ENCODE measurements at places on chromosomes 12 and 14. TPM values are rescaled to one million over a fixed set of nuclear protein-coding genes. Genes with fewer than 3 reads are reported as not detected.
A peak's percentile ranks its signal among the peaks of the same experiment; 100 is the strongest.

Gene TAS2R7
- total RNA-seq: not detected

Gene DDN
- total RNA-seq: not detected

Gene NGB
- not detected for total RNA-seq

Gene GALNT16
- total RNA-seq: 0.76 TPM

Gene TEX52
- not detected for total RNA-seq

Gene RNF34
- 29.3 TPM for total RNA-seq

GRCh38 chr12:58086006-58086405 is 144.6 kb downstream of the ATP23 start:
- DNase-seq: no peak

DNA sequence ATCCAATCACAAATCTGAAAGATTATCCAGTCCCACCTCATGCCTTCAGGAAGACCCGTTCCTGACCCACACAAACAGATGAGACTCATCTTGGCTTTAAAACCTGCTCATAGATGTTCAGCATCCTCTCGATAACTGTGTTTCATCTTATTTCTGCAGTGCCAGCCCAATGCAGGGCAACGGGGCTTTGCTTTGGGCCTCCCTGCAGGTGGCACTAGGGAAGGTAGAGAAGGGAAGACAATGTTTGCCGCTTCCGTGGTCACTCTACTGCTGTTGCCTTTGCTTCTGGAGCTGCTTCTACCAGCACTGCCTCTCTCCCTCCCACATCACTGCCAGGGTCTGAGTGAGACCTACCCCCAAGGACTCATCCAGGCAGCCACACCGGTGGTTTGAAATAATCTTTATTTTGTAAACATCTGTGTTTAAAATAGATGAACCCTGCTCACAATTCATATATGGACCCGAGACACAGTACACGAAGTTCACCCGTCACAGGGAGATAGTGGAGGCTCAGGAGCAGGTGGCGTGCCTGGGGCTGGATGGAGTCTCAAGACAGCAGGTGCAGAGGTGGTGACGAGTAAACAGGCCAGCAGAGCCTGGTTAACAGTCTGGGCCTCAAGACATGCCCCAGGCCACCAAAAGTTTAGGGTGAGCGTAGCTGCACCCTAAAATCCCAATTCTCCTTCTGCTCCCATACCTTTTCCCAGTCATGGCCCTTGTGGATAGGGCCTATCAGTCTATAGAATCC is 3.1 kb upstream of the GPX2 start:
- no peak for DNase-seq

GRCh38 chr14:94392510-94392935 is 4.1 kb upstream of the SERPINA1 start:
- no peak for DNase-seq

DNA sequence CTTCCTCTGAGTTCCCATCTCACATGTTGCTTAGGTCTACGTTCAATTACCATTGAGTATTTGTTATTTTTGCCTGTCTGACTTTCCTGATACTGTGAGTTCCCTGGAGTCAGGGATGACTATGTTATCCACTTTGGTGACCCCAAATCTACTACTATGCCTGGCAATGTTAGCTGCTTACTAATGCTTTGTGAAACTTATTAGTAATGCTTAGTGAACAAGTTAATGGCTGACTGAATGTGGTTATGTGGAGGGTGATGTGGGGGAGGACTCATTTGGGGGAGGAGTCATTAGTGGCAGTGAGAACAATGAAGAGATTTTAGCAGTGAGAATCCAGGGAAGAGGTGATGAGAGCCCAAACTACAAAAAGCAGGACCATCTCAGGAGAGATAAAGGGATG is 121.6 kb downstream of the KTN1 start:
- DNase-seq: no peak

DNA sequence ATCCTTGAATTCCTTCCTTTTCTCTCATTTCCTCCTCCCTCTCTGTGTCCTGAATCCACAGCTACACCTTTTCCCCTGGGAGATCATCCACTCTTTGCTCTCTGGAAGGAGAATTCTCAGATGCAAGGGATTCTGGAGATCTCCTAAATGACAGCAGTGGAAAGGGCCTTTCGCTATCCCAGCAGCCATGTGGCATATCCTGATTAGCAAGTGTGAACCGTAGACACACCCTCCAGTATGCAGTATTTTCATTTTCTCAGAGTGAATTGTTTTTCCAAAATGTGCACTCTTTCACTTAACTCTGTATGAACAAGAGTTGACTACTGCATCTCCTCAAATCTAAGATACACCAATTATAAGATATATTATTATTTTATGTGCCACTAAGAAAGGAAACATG is 6.0 kb downstream of the GARIN2 start:
- no peak for DNase-seq

DNA sequence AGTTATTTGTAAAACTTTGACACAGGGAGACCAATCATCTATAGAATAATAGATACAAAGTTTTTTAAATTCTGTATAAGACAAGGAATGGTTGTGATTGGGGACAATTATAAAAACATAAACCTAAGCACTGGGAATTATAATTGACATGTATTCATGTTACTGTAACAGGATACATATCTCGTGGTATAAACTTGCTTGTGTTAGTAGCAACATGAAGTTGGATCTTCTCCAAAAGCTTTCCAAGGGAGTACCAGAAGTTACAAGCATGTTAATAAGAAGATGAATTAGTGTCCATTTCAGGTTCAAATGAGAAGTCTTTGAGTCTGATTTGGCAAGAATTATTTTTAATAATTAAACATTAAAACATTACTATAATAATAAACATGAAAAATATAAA is 42.2 kb downstream of the CDKL1 start:
- no peak for DNase-seq

- DNase-seq: no peak
Observed at GRCh38 chr14:103890821-103891666, 37.2 kb upstream of the TDRD9 start.

DNA sequence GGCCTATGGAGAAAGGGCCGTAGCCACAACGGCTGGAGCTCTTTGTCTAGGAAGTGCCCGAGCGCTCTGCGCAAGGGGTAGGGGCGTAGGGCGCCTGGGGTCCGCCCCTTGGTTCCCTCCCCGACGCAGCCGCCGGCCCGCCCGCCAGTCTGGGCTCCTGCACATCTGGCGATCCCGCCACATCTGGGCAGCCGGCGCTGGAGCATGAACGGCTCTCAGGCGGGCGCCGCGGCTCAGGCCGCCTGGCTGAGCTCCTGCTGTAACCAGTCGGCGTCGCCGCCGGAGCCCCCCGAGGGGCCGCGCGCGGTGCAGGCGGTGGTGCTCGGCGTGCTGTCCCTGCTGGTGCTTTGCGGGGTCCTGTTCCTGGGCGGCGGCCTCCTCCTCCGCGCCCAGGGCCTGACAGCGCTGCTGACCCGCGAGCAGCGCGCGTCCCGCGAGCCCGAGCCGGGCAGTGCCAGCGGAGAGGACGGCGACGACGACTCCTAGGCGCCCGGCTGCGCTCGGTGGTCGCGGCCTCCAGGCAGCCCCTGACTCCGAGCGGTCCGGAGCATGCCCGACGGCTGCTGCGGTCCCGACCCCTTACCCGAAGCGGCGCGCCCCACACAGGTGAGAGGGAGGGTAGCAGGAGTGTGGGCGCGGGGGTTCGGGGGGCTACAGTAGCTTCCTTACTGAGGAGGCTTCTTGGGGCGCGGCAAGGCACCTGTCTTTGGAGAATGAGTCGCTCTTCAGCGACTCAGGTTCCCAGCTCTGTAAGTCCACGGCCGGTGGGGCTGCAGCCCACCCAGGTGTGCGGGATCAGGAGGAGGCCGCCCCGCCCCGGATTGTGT is at the start of gene SMIM41:
Gene SMIM41 (plus strand): TSS at position 129 of the 827 bp plus-strand sequence. CDS start 76 bp downstream, at position 205.
- peak; percentile 64 for DNase-seq

DNA sequence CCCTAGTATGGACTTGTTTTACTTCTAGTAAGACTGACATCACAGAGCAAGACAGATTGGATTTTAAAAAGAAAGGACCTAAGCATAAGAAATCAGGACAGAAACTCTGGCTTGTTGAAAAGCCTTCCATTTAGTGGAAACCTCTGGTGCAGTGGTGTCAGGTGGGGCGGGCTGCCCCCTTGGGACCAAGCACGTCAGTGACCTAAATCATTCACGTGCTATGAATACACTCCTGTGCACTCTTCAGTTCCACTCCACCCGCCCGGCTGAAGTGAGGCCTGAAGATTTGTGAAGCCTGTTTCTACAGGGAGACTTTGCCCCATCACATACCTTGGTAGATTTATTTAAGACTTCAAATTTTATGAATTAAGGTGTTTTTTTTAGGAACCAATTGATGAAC is 58.2 kb upstream of the STRN3 start:
- DNase-seq: no peak

DNA sequence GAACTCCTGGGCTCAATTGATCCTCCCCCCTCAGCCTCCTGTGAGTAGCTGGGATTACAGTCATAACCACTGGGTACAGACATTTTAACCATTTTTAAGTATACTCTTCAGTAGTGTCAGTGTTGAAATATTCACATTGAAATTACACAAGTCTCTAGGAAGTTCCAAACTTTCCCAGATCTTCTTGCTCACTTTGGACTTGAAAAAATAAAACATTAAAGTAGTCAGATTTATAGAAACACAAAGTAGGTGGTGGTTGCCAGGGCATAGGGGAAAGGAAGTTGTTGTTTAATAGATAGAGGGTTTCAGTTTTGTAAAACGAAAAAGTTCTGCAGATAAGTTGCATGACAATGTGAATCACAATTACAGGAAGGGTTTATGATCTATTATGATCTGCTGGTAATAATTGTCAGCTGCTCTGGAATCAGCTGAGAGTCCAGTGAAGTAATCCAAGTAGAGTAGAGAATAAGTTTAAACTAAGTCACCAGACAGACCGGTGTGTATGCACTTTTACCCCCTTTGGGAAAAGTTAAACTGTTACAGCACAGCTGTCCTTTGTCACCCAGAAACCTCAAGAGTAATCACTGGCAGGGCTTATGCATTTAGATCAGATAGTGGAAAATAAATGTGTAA is 27.4 kb downstream of the PCNX1 start:
- DNase-seq: no peak

DNA sequence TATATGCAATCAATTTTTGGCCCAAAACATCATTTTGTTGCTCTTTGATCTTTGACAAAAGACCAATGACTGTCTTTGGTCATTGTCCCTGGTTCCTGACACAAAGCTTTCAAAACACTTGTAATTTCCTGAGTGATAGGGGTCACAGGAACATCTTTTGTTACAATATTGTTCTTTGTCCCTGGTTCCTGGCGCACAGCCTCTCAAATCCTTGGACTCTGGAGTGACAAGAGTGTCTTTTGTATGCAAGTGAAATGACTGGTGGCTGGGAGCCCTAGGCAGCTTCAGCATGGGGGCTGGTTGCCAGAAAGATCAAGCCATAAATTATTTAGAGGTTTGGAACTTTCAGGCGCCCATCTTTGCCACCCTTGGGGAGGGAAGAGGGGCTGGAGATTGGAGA is 53.9 kb downstream of the DNAH10 start:
- DNase-seq: no peak

DNA sequence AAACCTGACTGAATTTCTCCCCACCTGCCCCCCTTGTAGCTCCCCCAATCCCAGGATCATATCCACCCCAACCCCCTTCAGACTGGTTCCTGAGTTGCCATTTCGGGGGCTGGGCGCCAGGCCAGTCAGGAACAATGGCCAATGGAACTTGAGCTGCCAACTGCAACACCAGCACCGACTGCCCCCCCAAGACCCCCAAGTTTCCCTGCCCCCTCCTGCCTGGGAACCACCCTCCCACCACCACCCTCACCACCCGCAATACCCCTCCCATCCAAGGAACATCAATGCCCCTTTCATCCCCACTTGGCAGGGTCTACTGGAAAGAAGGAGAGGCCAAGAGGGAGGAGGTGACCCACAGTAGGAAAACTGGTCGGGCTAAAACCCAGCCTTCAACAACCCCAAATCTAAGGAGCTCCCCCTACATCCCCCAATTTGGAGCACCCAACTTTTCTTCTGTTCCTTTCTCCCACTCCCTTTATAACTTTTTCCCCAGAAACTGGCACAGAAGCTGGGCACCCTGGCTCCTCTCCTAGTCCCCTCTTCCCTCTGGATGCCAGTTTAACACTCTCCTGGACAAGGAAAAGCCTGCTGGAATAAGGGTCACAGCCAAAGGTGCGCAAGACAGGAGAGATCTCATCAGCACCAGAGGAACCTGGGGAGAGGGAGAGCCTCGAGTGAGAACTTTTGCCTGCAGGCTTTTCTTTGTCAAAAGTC is 1.6 kb upstream of the NDRG2 start:
- DNase-seq: peak; percentile 53

- peak; percentile 79 for DNase-seq
Observed at GRCh38 chr14:103522649-103523574, at the start of gene CKB. Gene CKB (minus strand): TSS chr14:103522830. CDS start chr14:103522493, 337 bp downstream.

- DNase-seq: no peak
Observed at GRCh38 chr14:79530555-79530954, 680.7 kb downstream of the DIO2 start.

GRCh38 chr12:130783110-130783715 is 55.8 kb downstream of the STX2 start:
- DNase-seq: no peak

DNA sequence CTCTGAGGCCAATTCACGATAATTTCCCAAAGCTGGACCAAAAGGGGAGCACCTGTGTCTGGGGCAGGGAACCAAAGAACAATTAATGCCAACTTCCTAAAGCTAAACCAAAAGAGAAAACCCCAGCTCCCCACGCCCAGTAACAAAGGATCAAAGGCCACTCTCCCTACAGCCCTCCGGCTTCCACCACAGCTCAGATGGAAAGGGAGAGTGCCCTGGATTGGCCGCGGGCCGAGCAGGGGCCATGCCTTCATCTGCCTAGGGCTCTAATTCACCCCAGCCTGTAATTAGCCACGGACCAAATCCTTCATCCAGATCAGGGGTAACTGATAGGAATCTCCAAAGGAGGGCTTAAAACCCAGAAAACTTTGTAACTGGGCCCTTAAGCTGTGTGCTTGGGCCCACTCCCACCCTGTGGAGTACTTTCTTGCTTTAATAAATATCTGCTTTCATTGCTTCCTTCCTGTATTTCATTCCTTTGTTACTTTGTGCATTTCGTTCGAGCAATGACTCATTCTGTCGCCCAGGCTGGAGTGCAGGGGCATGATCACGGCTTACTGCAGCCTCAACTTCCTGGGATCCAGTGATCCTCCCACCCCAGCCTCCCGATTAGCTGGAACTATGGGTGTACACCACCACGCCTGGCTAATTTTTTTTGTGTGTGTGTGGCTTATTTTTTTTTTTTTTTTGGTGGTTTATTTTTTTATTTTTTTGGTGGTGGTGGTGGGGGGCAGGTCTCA is 65.5 kb upstream of the PPP4R3A start:
- no peak for DNase-seq

GRCh38 chr12:1716215-1716862 is 25.5 kb downstream of the ADIPOR2 start:
- DNase-seq: no peak

GRCh38 chr14:53947094-53947445 is 9.6 kb downstream of the BMP4 start:
- no peak for DNase-seq

DNA sequence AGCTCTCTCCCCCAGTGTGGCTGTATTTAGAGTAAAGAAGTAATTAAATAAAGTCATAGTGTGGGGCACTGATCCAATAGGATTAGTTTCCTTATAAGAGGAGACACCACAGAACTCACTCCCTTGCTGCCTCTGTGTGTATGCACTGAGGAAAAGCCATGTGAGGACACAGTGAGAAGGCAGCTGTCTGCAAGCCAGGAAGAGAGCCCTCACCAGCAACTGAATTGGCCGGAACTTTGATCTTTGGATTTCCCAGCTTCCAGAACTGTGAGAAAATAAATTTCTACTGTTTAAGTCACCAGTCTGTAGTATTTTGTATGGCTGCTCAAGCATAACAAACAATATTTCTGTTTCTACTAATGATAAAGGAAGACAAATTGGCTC is 368.7 kb upstream of the PRICKLE1 start:
- no peak for DNase-seq
